Stimulated activated CD4-positive, alpha-beta T cell treated with anti-CD3 and anti-CD28 coated beads, Interleukin-1b, Interleukin-23, amount 100 ng/mL, for 1 hour (primary cell): ENCODE measurements at places on chromosomes 3 and 15.

- no peak for DNase-seq
Measured at GRCh38 chr3:105616374-105617121, 249.8 kb downstream of the ALCAM start.

DNA sequence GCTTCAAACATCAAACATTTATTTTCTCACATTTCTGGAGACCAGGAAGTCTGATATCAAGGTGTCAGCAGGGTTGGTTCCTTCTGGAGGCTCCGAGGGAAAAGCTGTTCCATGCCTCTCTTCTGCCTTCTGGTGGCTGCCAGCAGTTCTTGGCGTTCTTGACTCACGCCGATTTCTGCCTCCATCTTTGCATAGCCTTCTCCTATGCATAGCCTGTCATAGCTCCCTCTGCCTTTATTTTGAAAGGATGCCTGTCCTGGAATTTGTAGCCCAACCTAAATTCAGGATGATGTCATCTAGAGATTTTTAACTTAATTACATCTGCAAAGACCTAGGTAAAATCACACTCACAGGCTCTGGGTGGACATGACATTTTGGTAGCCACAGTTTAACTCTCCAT lies 70.4 kb downstream of the RGMA start:
- DNase-seq, result no peak

DNA sequence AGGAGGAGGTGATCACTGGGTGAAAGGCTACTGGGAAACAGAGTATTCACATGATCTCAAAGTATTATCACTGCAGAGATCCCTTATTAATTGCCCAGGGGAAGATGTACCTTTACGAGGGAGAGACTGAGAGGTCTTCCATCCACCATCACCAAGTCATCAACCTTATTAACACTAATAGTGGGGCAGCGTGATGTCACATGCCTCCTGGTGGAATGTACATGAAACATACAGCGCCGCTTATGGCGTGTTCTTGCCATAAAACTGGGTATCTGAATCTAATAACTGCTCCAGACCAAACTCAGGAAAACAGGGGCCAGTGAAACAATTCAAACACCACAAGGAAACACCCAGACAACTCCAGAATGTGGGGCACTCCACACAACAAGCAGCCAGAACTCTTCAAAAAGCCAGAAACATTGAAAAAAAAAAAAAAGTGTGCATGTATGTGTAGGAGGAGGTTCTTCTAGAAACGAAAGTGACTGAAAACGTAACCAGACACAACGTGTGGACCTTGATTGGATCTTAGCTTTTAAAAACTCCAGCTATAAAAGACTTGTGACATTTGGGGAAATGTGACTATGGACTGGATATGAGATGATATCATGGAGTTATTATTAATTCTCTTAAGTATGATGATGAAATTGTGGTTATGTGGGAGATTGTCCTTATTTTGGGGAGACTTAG lies 4.6 kb downstream of the STIMATE start:
- no peak for DNase-seq

GRCh38 chr3:20245781-20246180 lies 59.8 kb upstream of the SGO1 start:
- no peak for DNase-seq

DNA sequence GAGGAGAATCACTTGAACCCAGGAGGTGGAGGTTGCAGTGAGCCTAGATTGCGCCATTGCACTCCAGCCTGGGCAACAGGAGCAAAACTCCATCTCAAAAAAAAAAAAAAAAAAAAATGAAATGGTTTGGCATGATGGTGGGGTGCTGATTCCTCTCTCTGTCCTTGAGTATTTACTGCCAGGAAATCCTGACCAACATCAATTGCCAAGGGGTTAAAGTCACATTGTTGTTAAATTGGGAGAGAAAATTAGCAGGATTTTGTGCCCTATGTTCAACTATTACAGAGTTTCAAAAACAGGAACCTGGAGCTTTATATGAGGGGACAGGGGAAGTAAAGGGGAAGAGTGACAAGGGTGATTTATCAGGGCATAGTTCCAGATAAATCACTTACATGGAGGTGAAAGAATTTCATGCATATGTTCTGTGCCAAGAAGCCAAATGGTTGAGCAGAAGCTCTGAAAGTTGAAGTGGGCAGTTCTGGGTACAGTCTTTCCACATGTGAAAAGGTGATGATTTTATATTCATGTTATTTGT lies 70.5 kb upstream of the TSEN2 start:
- DNase-seq, result no peak

DNA sequence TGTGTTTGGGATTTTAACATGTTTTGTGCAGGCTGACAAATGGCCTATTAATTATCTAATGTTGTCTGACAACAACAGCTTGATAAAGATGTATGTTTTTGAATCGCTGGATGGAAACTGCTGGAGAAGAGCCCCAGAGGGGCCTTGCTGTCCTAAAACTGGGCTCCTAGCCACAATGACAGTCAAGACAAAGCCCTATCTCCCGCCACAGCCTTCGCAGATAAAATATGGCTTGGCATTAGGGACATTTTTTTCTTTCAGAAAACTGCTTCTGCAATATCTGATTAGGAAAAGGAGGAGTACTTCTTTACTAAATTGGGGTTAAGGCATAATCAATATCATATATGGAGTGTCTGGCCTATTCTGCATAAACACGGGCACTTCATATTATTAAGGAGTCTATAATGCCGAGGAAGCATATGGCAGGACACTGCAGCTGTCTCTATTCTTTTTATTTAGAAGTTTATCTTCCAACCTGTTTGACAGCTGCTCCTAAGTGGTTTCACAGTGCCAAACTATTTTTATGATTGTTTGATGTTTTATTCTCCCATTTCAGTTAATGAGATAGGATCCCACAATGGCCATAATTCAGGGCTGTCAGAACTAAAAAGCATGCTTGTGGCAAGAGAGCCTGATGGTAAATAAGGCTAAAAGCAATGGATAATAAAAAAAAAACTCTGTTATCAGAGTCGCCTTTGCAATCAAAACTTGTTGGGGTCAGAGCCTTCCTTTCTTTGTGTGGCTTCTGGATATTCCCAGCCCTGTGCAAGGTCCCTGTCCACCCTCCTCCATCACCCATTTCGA lies 210.1 kb downstream of the MECOM start:
- no peak for DNase-seq

- no peak for DNase-seq
Measured at GRCh38 chr15:97993310-97993738, 32.8 kb downstream of the ARRDC4 start.

DNA sequence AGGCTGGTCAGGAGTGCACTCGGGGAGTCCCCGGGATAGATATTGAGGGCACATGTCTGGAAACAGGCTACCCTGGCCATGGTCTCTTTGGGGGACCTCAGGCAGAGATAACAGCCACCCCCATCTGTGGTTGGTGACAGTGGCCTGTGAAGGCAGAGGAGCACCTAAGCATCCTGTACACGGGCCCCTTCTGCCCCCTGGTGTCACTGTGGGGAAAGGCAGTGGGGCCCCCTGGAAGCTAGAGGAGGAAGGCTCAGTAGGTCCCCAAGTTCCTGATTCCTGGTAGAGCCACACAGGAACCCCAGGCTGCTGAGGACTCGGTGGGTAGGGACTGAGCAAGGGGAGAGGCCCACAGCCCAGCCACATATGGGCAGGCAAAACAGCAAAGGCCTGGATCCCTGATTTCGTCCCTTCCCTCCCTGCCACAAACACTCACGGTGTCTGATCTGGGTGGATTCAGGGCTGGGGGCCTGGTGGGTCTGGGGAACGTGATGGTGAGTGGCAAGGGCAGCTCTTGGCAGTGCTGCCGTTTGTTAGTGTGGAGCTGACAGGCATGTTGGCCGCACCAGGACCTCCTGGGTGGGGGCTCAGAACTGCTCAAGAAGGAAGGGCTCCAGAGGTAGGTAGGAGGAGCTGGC lies 14.1 kb upstream of the CXCR6 start:
- DNase-seq, result peak; percentile 53

- DNase-seq, result no peak
Measured at GRCh38 chr15:92833106-92833433, 67.1 kb upstream of the CHD2 start.

GRCh38 chr15:43329960-43330779 lies at the start of gene LCMT2:
Gene LCMT2 (minus strand): TSS chr15:43330573. CDS start chr15:43330489, 84 bp downstream.
- peak; percentile 70 for DNase-seq

GRCh38 chr3:90011131-90011530 lies 903.7 kb downstream of the EPHA3 start:
- no peak for DNase-seq

GRCh38 chr15:62618846-62619504 lies 423.6 kb upstream of the TPM1 start:
- no peak for DNase-seq

DNA sequence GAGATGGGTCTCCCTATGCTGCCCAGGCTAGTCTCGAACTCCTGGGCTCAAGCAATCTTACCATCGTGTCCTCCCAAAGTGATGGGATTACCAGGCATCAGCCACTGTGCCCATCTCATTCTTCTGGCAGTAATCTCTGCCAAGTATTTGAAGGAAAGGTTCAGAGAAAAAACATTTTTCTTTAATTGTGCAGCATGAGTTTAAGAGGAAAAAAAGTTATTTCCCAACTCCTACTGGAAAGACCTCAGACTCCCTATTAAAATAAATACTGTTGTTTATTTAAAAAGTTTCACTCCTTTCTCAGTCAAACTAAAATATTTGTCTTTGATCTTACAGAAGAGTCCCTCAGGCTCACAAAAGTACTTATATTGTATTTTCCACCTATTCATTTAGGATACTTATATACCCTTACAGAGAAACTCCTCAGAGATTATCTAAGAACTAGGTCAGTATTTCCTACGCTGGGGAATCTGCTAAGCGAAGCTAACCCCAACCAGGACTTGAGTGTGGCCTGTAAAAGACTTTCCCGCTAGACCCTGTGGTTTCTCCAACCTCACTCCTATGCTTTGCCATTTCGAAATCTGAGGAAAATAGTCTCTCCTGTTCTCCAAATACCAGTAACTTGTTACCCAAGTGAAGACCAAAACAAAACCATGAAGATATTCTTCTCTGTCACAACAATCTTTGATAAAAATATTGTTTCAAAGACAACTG lies 28.7 kb downstream of the WWTR1 start:
- no peak for DNase-seq

DNA sequence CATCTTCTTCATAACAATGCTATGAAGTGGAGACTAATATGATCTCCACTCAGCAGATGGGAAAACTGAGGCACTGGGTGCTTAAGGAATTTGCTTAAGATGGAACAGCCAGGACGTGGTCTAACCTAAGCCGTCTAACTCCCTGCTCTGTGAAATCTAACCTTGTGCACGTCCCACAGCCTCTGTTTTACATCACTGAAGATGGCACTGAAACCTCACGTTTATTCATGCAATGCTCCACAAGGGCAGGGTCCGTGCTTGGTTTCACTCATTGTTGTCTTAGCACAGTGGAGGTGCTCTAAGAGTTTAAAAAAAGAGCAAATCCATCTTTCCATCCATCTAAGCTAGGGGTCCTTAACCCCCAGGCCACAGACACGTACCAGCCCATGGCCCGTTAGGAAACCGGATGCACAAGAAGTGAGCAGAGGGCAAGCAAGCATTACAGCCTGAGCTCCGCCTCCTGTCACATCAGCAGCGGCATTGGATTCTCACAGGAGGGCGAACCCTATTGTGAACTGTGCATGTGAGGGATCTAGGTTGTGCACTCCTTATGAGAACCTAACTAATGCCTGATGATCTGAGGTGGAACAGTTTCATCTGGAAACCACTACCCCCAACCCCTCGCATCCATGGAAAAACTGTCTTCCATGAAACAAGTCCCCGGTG lies 118.0 kb downstream of the FOXP1 start:
- no peak for DNase-seq

GRCh38 chr3:184015381-184016019 lies 2.2 kb downstream of the ABCC5 start:
- DNase-seq, result no peak

- DNase-seq, result no peak
Measured at GRCh38 chr3:58134468-58134867, 76.3 kb downstream of the DNASE1L3 start.

DNA sequence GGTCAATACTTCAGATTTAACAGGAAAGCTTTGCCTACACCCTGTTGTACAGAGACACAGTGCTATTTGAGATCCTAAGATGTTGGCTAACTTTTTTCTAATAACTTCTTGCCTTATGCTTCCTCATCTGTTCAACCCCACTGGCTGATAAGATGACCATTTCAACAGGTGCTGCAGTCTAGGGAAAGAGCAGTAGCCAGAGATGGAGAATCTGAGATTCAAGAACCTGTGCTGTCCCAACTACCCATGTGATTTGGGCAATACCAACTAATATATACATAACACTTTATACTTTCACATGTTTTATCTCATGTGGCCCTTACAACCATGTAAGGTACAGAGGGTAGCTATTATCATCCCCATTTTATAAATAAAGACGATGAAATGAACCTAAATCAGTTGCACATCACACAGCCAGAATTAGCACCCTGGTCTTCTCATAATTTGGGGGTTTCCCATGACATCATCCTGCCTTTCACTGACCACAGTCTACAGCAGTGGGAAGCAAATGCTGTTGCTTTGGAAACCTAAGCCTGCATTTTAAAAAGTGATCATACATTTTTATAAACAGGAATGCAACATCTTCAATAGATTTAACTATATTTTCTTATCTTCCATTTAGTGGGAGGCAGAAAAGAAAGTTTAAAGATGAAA lies 9.7 kb downstream of the TTC23 start:
- DNase-seq, result no peak

DNA sequence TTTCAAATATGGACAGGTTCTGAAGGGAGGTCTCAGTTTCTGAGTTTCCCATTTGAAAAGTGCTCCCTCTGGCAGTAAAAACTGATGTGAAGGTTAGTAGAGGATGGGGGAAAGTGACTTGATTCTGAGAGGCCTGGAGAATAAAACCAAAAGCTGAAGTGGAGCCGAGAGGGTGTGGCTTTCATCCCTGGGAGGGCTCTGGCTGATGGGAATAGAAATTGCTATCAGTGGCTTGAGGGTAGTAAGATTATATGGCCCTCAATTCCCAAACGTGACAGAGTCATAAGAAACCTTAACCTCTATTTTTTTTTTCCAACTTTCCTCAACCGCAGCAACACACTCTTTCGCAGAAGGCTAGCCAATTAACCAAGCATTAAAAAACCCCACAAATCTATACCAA lies 185.9 kb downstream of the MEIS2 start:
- DNase-seq, result no peak

DNA sequence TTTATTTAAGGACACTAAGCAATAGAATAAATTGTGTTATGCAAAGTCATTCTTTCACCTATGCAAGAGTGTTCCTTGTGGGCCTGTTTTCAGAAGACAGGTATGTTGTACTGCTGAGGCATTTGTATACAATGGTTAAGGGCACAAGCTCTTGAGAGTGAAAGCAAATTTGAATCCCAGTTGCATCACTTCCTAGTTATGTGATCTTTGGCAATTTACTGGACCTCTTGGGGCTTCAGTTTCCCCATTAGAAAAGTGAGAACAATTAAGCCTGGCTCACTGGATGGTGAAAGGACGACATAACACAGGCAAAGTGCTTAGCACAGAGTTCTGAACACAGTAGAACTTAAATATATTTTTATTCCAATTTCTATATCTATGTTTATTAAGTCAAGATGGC lies 117.4 kb downstream of the EFHB start:
- no peak for DNase-seq

DNA sequence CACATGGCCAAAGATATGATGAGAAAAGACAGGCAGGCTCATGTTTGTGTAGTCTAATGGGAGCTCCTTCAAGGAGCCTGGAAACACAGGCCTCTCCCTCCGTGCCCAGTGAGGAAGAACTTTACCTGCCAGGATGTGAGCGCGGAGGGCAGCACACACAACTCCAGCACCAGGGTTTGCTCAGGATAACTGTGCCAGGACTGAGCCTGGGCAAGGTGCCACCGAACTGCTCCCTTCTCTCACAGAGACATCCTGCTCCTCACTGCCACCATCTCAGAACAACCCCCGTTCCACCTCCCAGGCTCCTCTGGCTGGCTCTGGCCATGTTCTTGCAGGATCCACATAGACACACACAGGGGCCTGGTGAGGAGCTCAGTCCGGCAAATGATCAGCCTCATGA lies 87.4 kb downstream of the NUP210 start:
- no peak for DNase-seq
